Mononuclear cell (primary cell): ENCODE measurements at places on chromosomes 13 and 19. TPM values are rescaled to one million over a fixed set of nuclear protein-coding genes. Genes with fewer than 3 reads are reported as not detected.

Gene ZNF682
- 6.4 TPM for total RNA-seq

Gene SAE1
- 29.5 TPM for total RNA-seq

Gene WDR62
- 1.4 TPM for total RNA-seq

Gene MAG
- not detected for total RNA-seq

Gene GPR4
- not detected for total RNA-seq

Gene ARRDC5
- 4.3 TPM for total RNA-seq

Gene ICAM1
- 170 TPM for total RNA-seq

Gene SCAMP4
- total RNA-seq: 20.1 TPM

Gene ZNF534
- total RNA-seq: 0.10 TPM

Gene CYP2F1
- total RNA-seq: 0.10 TPM

Gene ERICH6B
- total RNA-seq: not detected

Gene SH2D3A
- total RNA-seq: 14.0 TPM

Gene PGLYRP2
- total RNA-seq: not detected

Gene ZNF728
- total RNA-seq: not detected

Gene MEDAG
- not detected for total RNA-seq

Gene ZNF549
- total RNA-seq: 8.1 TPM

Gene MATK
- total RNA-seq: 31.6 TPM

Gene HMG20B
- total RNA-seq: 34.7 TPM

Gene IGFLR1
- 8.7 TPM for total RNA-seq

Gene HPN
- total RNA-seq: 0.10 TPM

Gene EFNA2
- total RNA-seq: not detected

Gene YJEFN3
- 0.10 TPM for total RNA-seq

Gene HIF3A
- total RNA-seq: not detected

Gene KLF1
- total RNA-seq: not detected

Gene NLRP4
- not detected for total RNA-seq

Gene C19orf33
- 3.1 TPM for total RNA-seq

Gene ZNF260
- 11.2 TPM for total RNA-seq
